ENCODE measurements at places on chromosomes 11 and 22. TPM values are rescaled to one million over a fixed set of nuclear protein-coding genes. Genes with fewer than 3 reads are reported as not detected.

DNA sequence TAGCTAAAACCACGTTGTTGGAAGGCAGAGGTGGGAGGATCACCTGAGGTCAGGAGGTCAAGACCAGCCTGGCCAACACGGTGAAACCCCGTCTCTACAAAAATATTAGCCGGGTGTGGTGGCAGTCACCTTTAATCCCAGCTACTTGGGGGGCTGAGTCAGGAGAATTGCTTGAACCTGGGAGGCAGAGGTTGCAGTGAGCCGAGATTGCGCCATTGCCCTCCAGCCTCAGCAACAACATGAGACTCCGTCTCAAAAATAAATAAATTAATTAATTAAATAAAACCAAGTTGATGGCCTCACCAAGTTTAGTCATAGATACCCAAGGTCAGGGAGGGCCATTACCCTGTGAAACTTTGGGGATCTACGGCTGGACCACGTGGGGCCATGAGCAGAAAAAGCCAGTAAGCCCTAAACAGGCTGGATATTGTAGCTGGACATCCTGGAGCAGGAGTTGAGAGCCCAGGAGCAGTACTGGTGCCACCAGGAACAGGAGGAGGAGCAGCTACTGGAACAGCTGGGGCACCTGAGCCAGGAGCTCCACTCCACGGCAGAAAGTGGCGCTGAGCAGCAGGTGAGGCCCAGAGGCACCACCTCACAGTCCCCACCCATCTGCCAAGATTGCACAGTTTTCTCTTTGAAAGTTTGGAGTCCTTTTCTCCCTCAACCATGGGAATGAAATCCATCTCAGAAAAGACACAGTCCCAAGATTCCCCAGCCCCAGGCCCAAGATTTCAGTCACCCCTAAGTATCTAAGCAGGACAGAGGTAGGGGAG lies 50.5 kb downstream of the BTG4 start:
- DNase-seq, result no peak

The PACSIN3 gene
- 64.6 TPM for total RNA-seq

The TMEM258 gene
- total RNA-seq, result 184 TPM

DNA sequence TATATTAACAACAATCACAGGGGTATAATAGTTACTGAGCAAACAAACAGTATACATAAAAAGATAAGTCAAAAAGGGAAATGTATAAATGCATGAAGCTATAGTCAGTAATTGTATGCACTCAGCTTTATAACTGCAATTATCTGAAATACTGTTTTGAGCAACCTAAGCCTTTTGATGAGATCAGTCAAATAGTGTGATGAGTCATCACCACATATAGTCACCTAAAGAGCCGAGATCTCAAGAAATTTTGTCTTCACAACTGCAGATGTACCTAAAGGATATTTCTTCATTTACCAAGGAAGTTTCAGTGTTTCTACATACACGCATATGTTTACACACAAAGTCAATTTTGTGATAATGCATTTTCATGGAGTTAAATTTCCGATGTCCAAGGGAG lies 5.4 kb upstream of the OR51A2 start:
- DNase-seq, result peak; percentile 2

- no peak for DNase-seq
Observed at GRCh38 chr22:48268293-48268692, 1505.8 kb downstream of the TBC1D22A start.

- DNase-seq, result no peak
Observed at GRCh38 chr11:64667154-64667745, 55.7 kb downstream of the NRXN2 start.

The RBFOX2 gene
- 97.4 TPM for total RNA-seq

GRCh38 chr11:1225386-1226225 lies 2.7 kb downstream of the MUC5B start:
- DNase-seq, result no peak

Measured in HT1080 (cell line).